NCI-H187 treated with DMSO at 0.1 percent for 48 hours (cell line): ENCODE measurements at places on chromosomes 12 and 14.

DNA sequence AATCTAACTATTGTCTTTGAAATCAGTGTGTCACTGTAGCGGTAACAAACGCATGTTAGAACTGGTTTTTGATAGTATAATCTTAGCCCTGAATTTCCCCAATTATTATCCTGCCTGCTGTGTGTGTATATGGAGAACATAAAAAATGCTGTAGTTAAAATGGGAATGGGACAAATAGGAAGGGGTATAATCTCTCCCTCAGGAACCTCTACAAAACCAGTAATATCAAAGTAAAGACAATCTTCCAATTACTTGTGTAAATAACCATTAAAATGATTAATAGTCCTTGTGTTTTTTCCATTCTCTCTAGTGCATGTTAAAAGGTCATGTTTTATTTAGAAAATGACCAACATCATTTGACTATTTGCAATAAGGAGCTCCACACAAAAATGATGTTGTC is 200.1 kb upstream of the TMTC1 start:
- no peak for DNase-seq

- DNase-seq: no peak
These were observed 38.6 kb upstream of the YY1 start for GRCh38 chr14:100200311-100200710.

- DNase-seq: no peak
These were observed 18.1 kb upstream of the KIF26A start for GRCh38 chr14:104120281-104120741.

DNA sequence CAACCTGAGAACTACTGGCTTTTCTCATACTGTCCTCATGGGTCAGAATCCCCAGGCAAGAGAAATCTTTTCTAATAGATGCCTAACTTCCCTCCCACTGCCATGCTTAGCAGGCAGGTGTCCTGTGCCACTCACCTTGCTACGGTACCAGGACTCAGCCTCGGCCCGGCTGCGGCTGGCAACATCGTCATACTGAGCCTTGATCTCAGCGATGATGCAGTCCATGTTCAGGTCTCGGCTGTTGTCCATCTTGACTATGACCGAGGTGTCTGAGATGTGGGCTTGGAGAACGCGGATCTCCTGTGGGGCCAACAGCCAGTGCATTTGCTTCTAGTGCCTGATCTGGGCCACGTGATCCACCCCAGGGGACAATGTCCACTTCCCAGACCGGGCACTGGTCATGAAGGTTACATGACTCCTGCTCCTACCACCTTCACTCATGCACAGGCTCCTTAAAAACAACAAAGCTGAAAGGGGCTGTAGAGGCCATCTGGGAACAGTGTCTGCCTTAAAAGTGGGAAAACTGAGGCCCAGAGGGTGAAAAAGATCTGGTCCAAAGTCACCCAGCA is 4.1 kb downstream of the KRT85 start:
- no peak for DNase-seq

- no peak for DNase-seq
These were observed 218.4 kb downstream of the SOX5 start for GRCh38 chr12:23731035-23731434.

DNA sequence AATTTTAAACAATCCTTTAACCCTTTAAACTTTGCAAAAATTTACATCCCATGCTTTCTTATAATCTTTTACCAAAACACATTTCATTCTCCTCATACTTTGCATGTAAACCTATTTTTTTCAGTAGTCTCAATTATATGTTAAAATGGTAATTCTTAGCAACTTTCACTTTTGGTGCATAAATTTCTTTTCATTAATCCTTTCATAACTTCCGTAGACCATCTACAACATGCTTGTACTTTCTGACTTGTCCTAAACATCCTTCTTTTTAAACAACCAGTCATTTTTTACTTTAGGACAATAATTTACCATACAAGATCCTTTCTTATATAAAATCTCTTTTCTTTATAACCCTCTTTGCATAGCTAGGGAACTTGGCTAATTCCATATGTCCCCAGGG is 19.5 kb downstream of the CCDC91 start:
- DNase-seq: no peak

DNA sequence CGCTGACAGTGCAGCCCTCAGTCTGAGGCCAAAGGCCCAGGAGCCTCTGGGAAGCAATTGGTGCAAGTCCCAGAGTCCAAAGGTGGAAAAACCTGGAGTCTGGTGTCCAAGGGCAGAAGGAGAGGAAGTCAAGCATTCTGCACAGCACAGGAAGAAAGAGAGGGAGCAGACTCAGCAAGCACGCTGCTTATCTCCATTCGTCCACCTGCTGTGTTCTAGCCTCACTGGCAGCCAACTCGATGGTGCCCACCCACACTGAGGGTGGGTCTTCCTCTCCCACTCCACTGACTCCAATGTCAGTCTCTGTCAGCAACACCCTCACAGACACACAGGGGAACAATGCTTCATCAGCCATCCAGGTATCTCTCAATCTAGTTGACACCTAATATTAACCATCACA is 38.8 kb downstream of the HELB start:
- no peak for DNase-seq

GRCh38 chr12:58051378-58051777 is 110.0 kb downstream of the ATP23 start:
- DNase-seq: no peak

DNA sequence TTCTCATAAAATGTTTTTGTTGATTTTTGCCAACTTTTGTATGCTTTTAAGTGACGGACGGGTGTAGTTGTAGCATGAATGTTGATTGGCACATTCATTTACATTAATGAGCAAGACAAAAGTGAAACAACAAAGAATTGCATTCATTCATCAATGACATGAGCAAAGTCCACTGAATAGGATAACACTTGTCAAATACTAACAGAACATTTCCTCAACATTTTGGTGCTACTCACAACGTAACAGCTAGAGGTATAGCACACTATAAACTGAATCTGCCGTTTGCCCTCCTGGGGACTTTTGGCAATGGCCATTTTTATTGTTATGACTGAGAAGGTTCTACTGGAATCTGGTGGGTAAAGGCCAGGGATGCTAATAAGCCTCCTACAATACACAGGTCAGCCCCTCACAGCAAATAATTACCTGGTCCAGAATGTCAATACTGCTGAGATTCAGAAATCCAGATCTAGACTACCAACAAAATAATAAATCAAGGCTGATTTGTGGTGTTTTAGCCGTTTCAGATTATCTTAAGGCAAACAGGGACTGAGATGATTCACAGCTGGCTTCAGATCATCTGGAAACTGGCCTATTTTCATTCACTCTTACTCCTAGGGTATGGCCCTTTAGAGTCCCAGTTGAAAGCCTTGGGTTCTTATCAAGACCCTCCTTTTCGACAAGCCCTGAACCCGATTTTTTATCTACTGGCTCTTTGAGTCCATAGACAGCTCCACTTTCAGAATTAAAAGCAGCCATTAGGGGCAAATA is 22.5 kb upstream of the CDKN3 start:
- no peak for DNase-seq

DNA sequence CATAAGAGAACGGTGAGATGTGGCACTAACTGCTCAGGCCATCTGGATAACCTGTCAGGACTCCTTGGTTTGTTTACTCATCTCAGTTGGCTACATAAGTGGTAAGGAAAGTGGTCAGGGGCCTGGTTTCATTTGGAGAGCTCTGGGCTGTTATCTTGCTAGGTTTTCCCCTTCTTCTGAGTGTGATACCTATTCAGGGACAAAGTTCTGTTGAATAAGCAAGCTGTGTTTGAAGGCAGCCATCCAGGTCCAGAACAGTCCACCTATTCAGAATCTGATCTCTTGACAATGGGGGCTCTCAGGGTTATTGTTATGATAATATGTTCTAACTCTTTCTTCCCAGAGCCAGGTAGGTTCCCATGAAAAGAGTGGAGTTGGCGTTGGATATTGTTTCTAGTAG is 194.9 kb downstream of the PAH start:
- no peak for DNase-seq

DNA sequence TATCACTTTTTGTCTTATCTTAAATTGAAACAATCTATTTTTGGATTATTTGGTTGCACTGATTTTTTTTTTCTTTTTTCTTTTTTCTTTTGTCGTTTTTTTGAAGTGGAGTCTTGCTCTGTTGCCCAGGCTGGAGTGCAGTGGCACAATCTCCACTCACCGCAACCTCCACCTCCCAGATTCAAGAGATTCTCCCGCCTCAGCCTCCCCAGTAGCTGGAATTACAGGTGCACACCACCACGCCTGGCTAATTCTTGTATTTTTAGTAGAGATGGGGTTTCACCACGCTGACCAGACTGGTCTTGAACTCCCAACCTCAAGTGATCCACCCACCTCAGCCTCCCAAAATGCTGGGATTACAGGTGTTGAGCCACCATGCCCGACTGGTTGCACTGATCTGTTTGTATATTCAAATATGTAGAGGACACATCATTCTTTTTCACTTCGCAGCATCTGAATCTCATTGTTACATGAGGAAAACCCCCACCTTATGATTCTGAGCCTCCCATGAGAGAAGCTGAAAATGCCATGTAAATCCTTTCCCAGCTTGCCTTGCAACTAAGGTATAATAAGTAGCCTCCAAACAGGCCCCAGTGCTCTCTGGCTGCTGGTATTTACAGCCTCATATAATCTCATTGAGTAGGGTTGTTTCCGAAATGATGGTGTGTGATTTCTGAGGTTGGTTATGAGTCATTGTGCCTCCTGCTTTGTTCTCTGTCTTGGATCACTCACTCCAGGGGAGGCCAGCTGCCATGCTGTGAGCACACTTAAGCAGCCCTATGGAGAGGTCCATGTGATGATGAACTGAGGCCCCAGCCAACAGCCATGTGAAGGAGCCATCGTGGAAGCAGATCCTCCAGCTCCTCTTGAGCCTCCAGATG is 5.2 kb upstream of the HSP90B1 start:
- no peak for DNase-seq

GRCh38 chr12:69252033-69252432 is 12.7 kb downstream of the CPSF6 start:
- DNase-seq: no peak

GRCh38 chr12:54196396-54196795 is 7.6 kb upstream of the SMUG1 start:
- no peak for DNase-seq

DNA sequence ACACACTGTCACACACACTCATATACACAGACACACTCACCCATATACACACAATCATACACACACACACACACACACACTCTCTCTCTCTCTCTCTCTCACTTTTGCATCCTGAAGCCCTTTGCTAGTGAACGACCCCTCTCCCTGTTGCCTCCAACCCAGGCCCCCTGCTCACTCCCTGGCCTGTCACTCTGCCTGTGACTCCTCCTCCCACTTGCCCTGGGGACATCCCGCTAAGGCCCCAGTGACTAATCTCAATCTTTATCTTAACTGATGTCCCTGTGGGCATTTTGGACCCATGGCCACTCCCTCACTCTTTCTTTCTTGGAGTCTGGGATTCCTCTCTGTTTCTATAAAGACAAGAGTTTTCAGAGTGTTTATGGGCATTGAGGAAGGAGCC is 10.9 kb upstream of the DLK1 start:
- DNase-seq: no peak

- DNase-seq: no peak
These were observed 402.7 kb upstream of the SEL1L start for GRCh38 chr14:81936348-81936747.

- no peak for DNase-seq
These were observed 78.0 kb downstream of the TTC6 start for GRCh38 chr14:37673439-37673838.

GRCh38 chr12:109047081-109047805 is 5.1 kb upstream of the USP30 start:
- no peak for DNase-seq

DNA sequence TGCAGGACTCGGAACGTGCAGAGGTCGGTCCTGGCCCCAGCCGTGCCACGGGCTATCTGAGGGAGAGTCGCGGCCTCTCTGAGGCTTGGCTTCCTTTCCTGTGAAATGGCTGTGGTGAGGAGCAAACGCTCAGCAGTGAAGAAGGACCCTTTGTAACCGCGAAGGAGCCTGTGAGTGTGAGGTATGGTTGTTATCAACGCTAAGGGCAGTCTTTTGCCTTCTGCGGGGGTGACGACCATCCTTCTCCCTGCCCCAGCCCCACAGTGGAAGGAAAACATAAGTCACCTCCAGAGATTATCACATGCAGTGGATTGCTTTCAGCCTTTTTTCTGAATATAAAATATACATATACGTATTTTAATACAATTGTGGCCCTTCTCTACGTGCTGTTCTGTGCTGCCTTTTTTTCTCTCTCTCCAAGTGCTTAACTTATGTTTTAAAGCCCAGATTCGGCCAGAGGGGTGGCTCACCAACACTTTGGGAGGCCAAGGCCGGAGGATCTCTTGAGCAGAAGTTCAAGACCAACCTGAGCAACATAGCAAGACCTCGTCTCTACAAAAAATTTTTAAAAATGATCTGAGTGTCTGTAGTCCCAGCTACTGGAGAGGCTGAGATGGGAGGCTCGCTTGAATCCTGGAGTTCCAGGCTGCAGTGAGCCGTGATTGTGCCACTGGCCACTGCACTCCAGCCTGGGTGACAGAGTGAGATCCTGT is 17.4 kb downstream of the TAMALIN start:
- no peak for DNase-seq

GRCh38 chr14:96071561-96071960 is 32.4 kb downstream of the C14orf132 start:
- no peak for DNase-seq

GRCh38 chr12:11500861-11501230 is 105.5 kb upstream of the PRB2 start:
- DNase-seq: no peak

GRCh38 chr12:1845427-1845826 is 25.1 kb downstream of the LRTM2 start:
- no peak for DNase-seq

DNA sequence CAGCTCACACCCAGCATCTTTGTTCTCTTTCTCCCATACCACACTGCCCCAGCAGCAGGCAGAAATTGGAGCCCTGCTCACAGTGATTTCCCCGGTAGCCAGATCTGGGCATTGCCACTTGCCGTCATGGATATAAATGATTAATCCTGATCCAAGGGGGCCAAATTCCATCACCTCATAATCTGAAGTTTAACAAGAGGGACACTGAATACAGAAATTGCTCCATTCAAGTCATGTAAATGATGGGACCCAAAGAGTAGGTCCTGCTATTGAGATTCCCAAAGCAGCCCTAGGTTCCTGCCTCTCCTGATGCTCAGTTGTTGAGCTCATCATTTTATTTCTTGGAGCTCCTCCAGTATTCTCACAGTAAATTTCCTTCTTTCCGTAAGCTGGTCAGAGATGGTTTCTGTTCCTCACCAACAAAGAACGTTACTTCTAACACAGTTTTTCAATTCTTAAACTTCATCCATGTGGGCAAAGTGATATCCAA is 11.7 kb downstream of the ITPR2 start:
- no peak for DNase-seq

- no peak for DNase-seq
These were observed 198.4 kb upstream of the ATXN7L3B start for GRCh38 chr12:74339211-74339610.

- no peak for DNase-seq
These were observed 165.3 kb downstream of the ALX1 start for GRCh38 chr12:85445060-85445938.

- DNase-seq: no peak
These were observed 428.7 kb downstream of the AEBP2 start for GRCh38 chr12:19867970-19868369.

- no peak for DNase-seq
These were observed 2.3 kb downstream of the CRACR2A start for GRCh38 chr12:3750616-3751015.
